ENCODE measurements at places on chromosomes 11 and 22.

- DNase-seq, result no peak
These were observed 110.3 kb downstream of the ZBTB16 start for GRCh38 chr11:114169821-114170220.

GRCh38 chr22:48137640-48138039, 1375.2 kb downstream of the TBC1D22A start:
- no peak for DNase-seq

- DNase-seq, result no peak
These were observed 5.7 kb downstream of the PANX2 start for GRCh38 chr22:50175921-50176849.

DNA sequence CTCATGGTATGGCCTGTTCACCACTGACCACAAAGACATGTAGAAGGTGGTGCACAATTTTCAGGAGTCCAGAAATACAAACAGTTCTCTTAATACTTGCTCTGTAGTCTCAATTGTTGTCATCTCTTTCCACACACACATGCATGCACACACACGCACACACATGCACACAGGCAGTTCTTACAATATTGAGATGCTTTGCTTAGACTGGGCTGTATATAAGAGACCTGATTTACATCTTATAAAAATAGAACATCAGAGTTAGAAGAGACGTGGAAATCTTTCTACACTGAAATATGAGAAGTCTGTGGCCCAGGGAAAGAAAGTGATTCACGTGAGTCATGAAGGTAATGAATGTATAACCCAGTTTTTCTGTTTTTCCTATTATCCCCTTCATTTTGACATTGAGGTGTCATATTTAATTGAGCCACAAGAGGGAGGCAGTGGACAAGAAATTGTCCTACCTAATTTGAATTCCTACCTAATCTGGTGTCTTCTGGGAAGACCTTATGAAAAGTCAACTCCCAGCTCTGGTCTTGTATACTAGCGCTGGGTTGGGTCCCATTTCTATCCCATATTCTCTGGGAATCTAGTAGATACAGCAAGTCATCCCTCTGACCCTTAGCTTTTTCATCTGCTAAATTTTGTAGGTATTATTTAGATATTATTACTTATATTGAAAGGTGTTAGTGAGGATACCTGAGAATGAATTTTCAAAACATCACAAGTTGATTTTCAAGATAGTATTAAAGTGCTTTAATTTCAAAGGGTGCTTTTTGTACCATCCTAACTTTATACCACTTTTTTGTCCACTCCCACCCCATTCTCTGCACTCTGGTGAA, 14.9 kb upstream of the MS4A4A start:
- no peak for DNase-seq

DNA sequence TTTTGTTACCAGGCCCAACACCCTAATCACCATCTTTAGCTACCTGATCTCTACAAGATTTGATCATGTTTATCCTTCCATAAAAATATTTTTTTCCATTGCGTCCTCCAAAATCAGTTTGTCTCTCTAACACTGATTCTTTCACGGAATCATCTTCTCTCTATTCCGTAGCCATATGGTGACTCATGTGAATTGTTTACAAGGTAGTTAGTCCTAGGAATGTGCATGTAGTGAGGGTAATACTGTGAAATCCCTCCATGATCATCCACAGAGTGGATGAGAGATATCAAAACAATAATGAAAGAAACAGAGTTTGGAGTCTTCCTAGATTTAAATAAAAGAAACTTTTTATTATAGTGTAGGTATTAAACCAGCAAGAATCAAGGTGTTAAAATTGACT, 230.2 kb downstream of the METTL15 start:
- DNase-seq, result no peak

DNA sequence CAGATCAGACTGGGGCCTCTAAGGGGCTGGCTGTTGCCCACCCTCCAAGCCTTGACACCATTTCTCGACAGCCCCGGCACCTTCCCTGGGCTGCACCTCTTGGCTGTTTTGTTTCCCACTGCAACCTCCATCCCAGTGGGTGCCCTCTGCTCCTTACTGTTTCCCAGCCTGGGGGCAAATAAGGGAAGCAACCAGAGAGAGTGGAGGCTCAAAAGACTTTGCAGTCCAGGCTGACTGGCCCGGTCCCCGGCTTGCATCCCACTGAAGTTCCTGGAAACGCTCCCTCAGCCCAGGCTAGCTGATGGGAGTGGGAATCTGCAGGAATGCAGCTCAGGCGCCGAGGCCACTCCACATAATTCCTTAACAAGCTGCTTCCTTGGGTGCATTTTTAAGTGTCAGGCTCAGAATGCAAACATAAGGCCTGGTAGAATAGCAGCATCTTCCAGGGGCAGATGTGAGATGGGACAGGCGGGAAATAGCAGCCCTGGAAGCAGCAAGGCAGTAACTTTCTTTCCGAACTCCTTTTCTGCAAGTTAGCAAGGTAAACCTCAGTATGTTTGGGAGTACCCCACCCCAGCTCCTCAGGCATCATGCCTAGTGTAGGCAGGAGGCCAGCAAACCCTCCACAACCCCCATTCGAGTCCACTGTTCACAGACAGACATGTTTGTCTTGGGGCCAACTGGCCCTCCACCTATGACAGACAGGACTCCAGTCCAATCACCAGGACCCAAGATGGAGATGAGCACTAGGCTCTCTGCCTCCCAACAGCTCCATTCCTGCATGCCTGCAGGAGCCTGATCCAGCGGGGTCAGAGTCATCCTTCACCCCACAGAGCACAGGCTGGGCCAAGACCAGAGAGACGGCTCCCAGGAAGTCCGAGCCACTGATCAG, 39.3 kb downstream of the RPL27A start:
- no peak for DNase-seq

GRCh38 chr11:39971938-39972337, 1487.5 kb downstream of the LRRC4C start:
- no peak for DNase-seq

GRCh38 chr11:65215441-65216076, 33.8 kb downstream of the CAPN1 start:
- DNase-seq, result peak; percentile 33

DNA sequence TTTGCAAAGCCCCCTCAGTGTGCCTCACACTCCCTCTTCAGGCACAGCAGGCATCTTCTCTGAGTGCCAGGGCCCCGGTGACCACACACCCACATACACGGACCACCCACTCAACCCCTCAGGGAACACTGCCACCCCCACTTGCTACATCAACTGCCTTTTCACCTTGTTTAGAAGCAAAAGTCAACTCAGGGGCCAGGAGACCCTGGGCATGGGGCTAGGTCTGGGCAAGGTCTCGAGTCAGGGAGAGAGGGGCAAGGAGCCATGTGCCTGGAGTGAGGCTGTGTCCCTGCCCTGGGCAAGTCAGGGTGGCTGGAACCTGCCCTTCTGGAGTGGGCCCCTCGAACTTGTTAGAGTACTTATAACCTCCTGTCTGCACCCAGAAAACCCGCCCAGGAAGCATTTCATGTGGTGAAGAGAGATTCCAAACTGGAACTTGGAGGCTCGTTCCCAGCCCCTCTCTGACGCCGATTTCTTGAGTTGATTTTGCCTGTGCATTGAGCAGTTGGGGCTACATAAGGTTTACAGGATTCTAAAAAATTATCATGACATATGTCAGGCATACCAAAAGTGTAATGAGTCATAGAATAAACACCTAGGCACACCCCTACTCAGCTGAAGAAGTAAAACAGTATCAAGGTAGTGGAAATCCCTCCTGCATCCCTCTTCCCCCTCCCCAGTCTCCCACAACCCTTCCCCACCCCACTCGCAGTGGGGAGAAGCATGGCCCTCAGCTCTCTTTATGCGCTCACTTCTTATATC, 74.3 kb downstream of the MYEOV start:
- no peak for DNase-seq

Measured in activated CD4-positive, alpha-beta T cell treated with anti-CD3 and anti-CD28 coated beads for 4 hours (primary cell).